ENCODE measurements at places on chromosomes 6 and 20. TPM values are rescaled to one million over a fixed set of nuclear protein-coding genes. Genes with fewer than 3 reads are reported as not detected.

GRCh38 chr6:32058511-32058963 is 20.3 kb downstream of the CYP21A2 start:
- DNase-seq = no peak

GRCh38 chr20:46458866-46459750 is 52.7 kb upstream of the ELMO2 start:
- DNase-seq = no peak

DNA sequence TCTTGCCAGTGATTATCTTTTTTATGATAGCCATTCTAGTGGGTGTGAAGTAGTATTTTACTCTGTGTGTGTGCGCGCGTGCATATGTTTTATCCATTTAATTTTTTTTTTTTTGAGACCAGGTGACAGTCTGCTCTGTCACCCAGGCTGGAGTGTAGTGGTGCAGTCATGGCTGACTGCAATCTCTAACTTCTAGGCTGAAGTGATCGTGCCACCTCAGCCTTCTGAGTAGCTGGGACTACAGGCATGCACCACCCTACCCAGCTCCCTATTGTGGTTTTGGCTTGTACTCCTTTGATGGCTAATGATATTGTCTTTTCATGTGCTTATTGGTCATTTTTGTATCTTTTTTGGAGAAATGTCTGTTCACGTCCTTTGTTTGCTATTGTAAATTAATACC is 33.3 kb downstream of the ITCH start:
- no peak for DNase-seq

DNA sequence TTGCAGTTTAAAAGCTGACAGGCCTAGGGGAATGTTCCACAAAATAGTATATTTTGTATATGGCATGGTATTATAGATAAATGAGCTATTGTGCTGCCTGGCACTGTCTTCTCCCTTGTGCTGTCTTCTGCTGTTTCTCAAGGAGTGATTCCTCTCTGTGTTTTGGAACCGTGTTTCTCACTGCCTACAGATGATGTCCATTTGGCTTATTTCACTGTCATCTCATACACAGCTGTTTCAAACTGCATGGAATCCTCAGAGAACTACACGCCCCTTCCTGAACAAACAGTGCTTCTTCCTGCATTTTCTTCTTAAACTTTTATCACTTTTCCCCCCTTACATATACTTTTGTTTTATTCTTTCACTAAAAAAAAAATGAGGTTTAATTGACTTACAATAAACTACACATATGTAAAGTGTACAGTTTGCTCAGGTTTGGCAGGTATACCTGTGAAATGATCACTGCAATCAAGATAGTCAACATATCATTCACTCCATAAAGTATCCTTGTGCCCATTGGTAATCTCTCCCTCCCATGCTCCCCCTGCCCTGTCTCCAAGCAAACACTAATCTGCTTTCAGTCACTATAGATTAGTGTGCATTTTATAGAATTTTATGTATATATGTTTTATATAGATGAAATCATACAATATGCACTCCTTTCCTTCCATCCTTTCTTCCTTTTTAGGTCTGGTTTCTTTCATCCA is 43.0 kb downstream of the CBFA2T2 start:
- DNase-seq = no peak

GRCh38 chr20:37363221-37364012 is 17.5 kb downstream of the SRC start:
- DNase-seq = no peak

DNA sequence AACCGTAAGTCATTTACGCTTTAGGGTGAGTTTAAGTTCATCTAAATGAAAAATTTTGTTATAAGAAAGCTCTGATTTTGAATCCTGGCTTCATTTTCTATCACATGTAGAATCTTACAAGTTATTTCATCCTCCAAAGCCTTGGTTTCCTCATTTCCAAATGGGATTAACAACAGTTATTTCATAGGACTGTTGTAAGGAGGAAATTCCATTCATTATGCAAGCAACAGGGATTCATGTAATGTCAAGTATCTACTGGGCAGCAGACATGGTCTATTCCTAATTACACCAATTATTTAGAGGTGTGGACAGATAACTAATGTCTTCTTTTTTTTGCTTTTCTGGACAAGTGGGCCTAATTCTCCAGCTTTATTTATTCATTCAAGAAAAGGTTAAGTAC is 154.0 kb downstream of the PDSS2 start:
- no peak for DNase-seq

DNA sequence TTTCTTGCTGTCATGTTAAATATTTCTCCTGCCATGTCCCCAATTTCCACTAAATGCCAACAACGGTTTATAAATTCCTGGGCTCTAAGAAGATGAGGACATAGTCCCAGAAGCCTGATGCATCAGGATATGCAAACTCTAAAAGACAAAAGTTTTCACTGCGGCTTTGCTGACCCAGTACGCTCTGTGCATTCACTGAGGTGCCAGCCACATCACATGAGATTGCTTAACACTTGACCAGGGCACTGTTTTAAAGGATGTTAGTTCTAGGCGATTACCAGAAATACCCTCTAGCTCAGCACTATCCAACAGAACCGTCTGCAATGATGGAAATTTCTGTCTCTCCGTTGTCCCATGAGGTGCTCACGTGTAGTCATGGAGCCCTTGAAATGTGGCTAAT is 19.9 kb upstream of the ADTRP start:
- no peak for DNase-seq

- no peak for DNase-seq
These were observed 40.8 kb downstream of the DNAH8 start for GRCh38 chr6:38755874-38756273.

- DNase-seq = no peak
These were observed 19.9 kb upstream of the MEP1A start for GRCh38 chr6:46773201-46773855.

- DNase-seq = no peak
These were observed 1007.9 kb upstream of the FLRT3 start for GRCh38 chr20:15345287-15345686.

DNA sequence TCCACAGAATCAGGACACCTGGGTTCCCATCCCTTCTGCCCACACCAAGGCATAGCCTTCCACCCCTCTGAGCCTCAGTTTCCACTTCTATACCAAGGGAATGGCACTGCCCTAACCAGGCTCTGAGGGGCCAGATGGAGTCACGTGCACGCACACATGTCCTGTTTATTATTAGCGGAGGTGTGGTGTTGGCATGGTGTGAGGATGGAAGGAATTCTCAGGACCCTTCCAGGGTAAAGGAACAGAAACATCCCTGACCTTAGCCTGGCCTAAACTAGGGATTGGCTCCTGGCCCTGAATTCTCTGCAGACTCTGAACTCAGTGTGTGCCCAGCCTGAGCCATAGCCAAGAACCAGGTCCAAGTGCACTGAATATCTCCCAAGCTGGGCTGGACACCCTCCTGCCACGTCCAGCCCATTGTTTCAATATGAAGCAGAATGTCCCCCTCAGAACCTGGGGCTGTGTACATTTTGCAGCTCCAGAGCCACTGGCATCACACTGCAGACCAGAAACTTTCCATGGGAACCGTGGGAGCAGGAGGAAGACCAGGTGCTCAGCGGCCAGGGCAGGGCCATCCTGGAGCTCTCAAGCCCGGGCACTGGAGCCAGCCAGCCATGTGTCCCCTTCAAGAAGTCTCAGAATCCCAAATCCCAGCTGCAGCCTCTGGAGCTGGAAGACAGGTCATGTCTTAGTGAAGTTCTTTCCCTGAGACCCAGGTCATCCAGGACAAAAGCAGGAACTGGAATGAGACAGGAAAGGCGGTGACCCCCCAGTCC is 208.4 kb downstream of the ANKRD60 start:
- no peak for DNase-seq

DNA sequence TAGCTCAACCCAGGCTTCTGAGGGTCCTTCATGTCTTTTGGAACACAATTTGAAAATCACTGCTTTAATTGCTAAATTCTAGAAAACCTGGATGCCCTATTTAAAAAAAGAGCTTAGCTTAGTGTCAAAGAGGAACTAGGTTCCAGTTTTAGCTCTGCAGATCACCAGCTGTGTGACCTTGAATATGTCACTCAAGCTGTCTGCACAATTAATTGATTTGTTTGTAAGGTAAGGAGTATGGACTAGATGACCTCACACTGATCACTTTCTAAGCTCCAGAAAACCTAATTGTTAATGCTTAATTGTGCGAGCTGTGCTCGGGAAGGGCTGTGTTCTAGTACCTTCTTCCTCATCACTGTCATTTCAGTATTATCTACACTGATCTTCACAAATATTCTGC is 26.2 kb downstream of the UTRN start:
- DNase-seq = no peak

GRCh38 chr20:54044156-54044555 is 26.2 kb downstream of the BCAS1 start:
- DNase-seq = no peak

DNA sequence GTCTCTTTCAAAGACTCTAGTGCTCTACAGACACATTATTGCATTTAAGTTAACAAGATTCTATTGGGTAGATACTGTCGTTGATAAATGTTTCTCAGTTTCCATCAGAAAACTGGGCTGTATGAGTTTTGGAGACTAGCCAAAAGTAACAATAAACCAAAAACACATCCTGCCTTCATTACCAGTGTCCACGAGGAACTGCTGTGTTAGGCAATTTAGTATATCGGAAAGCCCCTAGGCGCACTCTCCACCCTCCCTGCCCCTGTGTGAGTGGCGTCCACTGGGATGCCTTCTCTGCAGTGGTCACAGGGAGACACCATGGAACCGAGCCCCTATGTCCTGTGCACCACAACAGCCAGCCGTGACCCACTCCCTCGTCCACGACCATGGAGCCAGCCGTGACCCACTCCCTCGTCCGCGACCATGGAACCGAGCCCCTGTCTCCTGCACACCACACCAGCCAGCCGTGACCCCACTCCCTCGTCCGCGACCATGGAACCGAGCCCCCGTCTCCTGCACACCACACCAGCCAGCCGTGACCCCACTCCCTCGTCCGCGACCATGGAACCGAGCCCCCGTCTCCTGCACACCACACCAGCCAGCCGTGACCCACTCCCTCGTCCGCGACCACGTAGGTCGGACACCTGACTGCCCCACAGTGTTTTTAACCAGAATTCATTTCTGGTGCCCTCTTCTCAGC is 35.3 kb downstream of the DLL1 start:
- no peak for DNase-seq

DNA sequence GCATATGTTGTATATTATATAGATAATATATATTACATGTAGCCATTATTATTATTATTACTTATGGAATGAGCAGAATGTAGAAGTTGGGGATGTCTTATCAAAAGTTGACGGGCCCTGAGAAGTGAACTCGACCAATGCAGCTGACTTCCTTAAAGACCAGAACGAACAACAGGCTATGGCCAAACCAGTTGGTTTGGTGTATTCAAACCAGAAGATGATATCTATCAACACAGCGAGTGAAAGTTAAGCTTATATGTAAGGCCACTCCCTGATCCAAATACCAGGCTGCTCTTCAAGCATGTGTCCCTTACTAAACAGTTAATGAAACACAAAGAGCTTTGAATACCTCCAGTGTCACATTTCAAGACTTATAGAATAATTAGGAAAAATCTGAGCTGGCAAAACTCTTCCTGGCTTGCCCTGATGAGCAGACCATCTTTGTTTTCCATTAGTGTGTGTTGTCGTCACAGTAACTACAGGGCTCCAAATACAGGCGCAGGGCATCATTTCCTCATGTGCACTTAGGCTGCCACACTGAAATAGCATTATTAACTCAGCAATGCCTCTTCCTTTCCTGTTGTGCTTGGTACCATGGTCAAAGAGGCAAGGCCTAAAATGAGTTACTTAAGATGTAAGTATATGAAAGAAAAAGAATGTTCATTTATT is 6.6 kb downstream of the FILIP1 start:
- DNase-seq = no peak

DNA sequence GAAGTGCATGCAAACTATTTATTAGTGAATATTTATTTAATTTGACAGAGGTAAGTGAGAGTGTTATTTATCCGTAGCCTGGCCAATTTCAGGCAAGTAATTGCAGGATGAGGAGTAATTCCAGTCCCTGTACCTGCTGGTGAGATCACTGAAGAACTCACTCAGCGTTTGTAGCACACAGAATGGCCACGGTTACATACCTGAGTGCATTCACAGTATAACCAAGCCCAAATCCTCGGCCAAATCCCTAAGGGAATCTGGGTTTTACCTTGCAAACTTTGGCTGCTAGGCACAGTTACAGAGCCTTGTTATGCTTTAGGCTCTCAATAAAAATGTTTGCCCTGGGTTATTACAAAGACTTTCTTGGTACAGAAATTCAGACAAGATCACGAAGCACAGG is 93.3 kb downstream of the KCNQ5 start:
- DNase-seq = no peak

DNA sequence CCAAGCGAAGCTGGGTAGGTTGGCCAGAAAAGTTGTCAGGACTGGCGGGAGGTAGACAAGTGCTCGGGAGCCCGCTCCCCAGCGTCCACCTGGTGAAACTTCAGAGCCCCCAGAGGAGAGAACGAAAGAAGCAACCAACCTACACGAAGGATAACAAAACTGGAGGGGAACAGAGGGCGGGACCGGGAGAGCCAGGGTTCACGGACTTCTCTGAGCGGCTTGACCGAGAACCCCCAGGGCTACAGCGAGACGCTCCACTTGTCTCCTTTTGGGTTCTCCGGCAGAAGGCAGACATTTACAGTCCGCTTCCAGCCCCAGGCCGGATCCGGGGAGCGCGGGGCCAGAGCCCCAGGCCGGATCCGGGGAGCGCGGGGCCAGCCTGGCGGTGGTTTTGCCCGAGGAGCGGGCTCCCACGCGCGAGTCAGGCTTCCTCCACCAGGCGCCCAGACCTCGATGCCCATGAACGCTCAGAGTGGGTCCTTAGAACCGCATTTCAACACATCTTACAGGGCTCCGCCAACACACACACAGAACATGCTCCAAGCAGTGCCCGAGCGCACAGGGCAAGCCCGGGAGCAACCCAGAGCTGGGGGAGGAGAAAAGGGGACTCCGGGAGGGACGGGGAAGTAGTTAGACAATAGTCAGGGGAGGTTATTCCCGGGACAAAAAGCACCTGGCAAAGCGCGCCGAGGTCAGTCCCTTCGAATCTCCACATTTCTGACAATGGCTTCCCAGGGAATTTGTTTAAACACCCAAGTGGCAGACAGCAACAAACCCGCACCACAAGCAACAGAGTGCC is 1.1 kb downstream of the PTPRK start:
- no peak for DNase-seq

- DNase-seq = no peak
These were observed 398.4 kb upstream of the ID4 start for GRCh38 chr6:19438566-19439353.

GCNT2 gene
- 34.4 TPM for total RNA-seq

SLC17A3 gene
- not detected for total RNA-seq

SLC22A23 gene
- 3.8 TPM for total RNA-seq

GSTA3 gene
- not detected for total RNA-seq

PXDC1 gene
- 10.9 TPM for total RNA-seq

EEF1A2 gene
- 224 TPM for total RNA-seq

HLA-DPA1 gene
- total RNA-seq = not detected

SLA2 gene
- 0.05 TPM for total RNA-seq

TCP11 gene
- total RNA-seq = not detected

PSORS1C2 gene
- total RNA-seq = not detected

TPD52L1 gene
- total RNA-seq = 107 TPM
